ENCODE measurements at places on chromosomes 4 and X. TPM values are rescaled to one million over a fixed set of nuclear protein-coding genes. Genes with fewer than 3 reads are reported as not detected.

The FREM3 gene
- total RNA-seq: not detected

- no peak for DNase-seq
Measured at GRCh38 chr4:40980318-40980883, 230.6 kb downstream of the NSUN7 start.

- no peak for DNase-seq
Measured at GRCh38 chrX:30643313-30643821, 9.9 kb upstream of the GK start.

The TLR7 gene
- 0.05 TPM for total RNA-seq

- no peak for DNase-seq
Measured at GRCh38 chrX:15985937-15986336, 131.3 kb upstream of the AP1S2 start.

DNA sequence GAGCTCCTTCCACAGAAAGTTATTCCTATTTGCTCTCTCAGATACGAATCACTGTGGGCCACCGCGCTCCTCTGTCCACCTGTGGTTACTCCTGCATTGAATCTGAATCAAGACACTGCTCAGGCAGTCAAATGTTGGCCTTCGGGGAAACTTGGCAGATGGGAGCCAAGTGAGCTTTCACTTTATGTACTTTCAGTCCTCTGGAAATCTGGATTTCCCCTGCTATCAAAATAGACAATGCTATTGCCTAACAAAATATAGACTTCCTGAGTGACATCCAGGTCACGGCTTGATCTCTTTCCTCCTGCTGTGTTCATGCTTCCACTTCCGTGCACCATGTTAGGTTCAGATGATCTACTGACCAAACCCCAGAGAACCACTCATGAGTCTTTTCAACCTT is 43.8 kb downstream of the FHL1 start:
- no peak for DNase-seq

- no peak for DNase-seq
Measured at GRCh38 chrX:144586756-144587155, 660.5 kb upstream of the SPANXN1 start.

DNA sequence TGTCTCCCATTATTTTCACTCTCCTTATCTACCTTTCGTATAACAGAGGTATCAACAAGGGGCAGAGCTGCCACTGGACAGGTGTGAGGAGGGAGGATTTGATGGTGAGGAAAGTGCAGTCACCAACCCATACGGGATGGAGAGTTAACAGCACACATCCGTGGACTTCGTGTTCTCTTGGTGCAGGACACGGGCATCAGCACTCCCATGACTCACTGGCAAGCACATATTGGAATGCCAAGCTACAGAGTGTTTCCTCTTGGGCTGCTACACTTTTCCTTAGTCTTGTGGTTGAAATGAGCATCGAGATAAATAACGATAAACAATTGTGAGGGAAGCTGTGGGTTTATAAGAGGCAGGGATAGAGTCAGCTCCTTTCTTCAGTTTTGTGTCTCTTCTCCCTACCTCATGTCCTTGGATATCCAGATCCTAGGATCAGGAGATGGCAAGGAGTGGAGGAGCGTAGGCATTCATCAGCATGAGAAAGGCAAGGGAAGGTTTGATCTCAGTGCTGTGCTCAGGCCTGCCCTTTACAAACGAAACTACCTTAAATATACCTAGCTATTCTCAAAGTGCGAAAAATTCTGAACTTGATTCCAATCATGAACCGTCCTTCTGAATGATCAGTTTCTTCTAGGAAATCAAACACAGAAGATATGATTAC is 96.3 kb downstream of the ZNF827 start:
- no peak for DNase-seq

DNA sequence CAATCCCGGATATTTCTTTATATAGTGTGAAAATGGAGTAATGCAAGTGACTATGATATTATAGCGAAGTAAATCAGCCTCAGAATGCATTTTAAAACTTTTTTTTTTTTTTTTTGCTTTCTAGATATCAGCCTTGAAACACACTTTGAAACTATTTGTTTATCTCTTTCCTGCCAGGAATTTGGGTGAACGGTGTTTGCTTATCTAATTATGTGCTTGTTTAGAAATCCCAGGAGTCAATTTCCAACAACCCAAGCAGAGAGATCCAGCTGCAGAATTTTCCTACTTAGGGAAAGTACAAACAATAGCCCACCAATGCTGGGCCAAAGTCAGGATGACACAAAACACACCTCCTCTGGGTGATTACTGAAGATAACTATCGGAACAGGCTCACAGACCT is 958.8 kb downstream of the PCDH18 start:
- no peak for DNase-seq

Data from progenitor cell of endocrine pancreas (in vitro differentiated cells).